Lung (tissue), 17 donors: ENCODE measurements at places on chromosomes 7 and 10. TPM values are rescaled to one million over a fixed set of nuclear protein-coding genes. Genes with fewer than 3 reads are reported as not detected.

DNA sequence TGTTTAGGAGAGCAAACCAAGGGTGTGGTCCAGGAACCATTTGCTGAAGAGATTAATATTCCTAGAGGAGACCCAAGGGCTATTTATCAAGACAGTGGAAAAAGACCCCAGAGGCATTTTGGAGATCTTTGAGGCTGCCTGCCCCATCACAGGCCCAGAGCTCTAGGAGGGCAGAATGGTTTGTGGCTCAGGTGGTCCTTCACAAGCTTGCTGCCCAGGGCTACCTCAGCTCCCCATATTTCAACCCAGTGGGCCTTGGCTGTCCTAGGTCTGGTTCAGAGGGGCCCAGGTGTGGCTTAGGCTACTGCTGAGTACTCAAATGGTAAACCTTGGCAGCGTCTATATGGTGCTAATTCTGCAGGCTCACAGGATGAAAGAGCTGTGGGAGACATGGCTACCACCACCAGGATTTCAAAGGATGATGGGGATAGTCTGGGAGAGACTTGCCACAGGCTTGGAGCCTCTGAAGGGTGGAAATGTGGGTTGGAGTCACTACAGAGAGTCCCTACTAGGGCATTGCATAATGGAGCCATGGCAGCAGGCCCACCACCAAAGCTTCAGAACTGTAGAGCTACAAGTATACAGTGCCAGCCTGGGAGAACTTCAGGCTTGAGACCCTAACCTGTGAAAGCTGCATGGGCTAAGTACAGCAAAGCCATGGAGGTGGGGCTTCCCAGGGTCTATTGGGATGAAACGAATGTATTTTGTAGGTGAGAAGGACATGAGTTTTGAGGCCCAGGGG lies 24.3 kb downstream of the PTEN start:
- no peak for DNase-seq

DNA sequence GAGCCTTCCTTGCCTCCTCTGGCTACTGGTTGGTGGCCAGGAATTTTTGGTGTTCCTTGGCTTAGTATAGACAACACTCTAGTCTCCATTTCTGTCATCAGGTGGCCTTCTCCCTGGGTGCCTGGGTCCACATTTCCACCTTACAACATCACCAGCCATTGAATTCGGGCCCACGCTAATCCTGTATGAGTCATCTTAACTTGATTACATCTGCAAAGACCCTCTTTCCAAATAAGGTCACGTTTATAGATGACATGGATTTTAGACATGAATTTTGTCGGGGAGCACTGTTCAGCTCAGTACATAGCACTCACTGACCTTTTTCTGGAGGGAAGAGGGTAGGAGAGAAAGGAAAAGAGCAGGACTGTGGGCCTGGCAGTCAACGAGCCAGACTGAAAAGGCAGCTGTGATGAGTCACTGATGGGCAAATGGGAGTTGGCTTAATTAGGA lies 39.4 kb downstream of the MMRN2 start:
- no peak for DNase-seq

DNA sequence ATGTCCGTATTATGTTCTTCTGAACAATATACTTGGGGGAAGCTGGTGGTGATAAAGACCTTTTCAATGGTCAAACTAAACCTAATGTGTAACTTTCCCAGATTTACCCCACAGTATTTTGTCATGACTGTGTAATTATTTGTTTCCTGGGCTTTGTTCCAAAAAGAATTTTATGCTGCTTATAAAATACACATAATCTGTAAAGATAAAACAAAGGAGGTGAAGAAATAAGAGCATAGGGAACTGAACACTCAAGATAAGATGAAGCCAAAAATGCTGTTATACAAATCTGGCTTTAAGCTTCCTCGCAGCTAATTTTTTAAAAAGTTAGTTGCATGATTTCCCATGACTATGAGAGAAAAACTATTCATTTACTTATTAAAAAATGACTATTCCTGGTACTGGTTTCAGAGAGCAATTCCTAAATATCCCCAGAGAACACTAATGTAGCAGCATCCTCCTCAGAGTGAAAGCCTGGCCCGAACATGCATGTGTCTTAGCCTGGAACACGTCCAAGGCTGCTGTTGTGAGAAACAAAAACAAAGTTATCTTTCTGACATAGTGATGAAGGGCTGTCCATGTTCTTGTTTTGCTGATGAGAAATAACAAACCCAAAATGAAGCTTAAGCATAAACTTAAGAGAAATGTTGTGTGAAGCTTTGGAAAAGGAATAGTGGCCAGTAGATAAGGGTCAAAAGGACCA lies 33.9 kb downstream of the MALSU1 start:
- DNase-seq = peak; percentile 88

DNA sequence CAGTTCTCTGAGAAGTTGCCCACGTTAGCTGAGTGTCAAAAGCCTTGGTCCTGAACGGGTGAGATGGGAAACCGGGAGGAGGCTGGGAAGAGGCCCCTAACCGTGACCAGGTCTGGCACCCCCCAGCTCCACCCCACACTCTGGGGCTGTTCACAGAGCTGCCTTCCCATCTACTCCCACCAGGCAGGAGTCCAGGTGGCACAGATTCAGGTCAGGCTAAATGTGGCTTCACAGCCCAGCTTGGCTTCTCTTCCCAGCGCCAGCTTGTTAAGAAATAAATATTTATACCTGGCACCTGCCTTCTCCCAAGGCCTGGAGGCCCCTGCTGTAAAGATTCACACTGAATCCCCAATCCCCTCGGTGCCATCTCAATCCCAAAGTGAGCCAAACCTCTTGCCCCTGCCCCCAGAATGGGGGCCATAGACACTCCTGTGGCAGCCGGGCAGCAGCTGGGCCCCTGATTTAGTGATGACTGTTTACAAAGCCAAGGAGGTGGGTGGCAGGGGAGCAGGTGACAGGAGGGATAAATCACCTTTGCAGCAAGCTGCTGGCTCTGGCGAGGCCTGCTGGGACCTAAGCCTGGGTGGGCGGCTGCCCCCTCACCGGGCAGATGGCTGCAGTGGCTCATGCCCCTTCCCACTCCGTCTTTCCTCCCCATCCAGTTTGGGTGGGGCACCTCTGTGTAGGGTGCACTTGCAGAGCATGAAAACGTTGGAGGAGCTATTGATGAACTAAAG lies 72.5 kb downstream of the GOLGA7B start:
- DNase-seq = no peak

GRCh38 chr7:145088111-145088745 lies 252.4 kb upstream of the TPK1 start:
- DNase-seq = no peak

DNA sequence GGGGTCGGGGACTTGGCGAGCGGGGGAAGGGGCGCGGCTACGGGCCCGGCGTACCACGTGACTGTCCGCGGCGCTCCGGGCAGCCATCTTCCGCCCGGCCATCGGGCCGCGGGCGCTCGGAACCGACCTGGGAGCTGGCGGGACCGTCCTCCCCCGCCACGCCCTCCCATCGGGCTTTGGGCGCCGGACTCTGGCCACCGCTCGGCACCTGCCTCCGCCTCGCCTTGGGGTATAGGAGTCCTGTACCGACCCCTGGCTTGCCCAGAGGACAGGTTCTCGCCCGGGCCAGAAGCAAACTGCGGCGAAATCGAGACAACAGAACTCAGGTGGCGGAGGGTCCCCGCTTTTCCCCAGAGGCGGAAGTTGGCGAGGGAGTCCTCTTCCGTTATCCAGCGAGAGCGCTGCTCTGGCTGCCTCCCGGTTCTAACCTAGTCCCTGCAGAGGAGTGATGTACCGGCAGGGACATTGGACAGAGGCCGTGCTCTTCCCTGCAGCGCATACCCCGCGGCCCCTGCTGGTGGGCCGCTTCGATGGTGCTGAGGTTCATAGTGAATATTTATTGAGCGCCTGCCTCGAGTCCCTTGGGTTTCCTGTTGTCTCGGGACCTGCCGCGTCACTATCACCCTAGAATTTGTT lies 1.2 kb upstream of the SGMS1 start:
- peak; percentile 79 for DNase-seq

DNA sequence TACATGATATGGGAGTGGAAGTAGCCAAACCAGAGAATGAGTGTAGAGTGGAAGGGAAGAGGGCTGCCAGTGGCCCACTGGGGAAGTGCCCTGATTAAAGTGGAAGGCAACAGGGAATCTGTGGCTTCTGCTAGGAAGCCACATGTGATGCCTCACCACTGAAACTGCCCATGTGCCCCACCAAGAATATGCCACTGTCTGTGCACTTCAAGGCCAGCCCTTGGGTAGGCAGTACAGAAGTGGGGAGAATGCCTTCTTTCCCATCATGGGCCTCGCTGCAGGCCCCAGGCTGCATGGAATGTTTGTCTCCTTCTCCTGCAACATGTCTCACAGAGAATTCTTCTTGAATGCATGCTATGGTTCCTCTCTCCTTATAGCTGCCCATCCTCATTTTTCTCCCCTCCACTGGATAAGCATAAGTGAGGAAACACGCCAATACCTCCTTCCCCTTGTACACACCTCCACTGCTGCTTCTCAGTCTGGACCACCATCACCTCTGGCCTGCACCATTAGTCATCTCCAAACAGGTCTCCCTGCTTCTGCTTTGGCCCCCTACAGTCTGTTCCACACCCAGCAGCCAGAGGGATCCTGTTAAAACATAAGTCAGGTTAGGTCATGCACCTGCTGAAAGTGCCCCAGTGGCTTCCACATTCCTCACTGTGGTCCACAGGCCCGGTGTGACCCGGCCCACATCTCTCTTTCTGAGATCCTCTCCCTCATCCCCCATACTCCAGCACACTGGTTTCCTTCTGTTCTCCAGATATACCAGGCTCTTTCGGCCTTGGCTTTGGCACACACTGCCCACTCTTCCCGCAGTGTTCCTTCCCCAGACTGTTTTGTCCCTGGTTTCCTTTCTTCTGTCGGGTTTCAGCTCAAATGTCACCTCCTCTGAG lies 37.1 kb downstream of the SNX10 start:
- DNase-seq = no peak

- no peak for DNase-seq
Measured at GRCh38 chr7:139534096-139534495, 10.6 kb downstream of the CLEC2L start.

GRCh38 chr10:35819011-35819410 lies 176.9 kb upstream of the FZD8 start:
- DNase-seq = no peak

- peak; percentile 65 for DNase-seq
Measured at GRCh38 chr10:92124616-92125143, 166.2 kb downstream of the CPEB3 start.

DNA sequence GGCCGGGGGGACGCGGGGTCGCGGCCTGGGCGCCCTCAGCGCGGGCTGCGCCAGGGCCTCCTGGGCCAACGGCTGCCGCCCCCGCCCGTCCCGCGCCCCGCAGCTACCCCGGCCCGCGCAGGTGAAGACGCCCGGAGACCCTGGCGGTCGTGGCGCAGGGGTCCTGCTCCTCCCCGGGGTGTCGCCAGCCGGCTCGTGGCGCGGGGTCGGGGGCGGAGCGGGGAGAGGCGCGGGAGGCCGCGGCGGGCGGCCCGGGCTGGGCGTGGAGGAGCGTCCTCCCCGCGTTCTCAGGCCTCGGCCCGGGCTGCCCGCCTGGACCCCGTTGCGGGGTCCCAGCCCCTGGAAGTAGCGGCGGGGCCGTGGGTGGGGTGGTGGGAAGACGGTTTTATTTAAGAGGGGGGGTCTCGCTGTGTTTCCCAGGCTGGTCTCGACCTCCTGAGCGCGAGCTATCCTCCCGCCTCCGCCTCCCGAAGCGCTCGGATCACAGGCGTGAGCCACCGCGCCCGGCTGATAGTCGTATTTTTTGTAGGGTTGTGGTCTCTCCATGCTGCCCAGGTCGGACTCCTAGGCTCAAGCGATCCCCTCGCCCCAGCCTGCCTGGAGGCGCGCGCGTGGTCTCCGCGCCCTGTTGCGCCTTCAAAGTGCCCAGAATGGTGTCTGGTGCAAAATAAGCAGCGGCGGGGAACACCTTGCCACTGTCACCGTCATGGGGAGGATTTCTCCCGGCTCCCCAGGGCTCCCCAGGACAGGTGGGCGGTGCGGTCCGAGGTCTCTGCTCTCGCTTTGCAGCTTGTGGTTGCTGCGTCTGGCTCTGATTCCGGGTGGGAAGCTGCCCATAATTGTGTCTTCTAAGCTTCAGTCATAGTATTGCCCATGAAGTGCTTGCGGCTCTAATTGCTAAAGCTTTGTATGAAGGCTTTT lies 15.3 kb upstream of the SUN1 start:
- DNase-seq = no peak

GRCh38 chr10:96889415-96890171 lies 57.5 kb downstream of the LCOR start:
- DNase-seq = no peak

DNA sequence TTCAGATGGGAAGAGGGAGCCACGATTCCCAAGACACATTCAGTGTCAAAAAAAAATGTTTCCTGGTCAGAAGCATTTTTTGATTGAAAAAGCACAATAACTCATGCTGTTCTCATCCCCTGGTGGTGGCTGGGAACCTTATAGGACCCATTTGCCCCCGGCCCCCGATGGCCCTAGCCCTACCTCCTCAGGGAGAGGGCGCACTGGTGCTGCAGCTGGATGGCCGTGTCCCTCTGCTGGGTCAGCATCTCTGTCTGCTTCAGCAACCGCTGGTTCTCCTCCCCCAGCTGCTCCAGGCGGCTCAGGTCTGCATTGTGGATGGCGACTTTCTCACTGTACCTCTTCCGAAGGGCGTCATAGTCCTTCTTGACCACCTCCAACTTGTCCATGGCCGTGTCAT lies 83.3 kb downstream of the DLG5 start:
- DNase-seq = no peak

GRCh38 chr10:33808475-33808874 lies 474.0 kb upstream of the NRP1 start:
- no peak for DNase-seq

GRCh38 chr10:48598936-48599829 lies 5.7 kb downstream of the ARHGAP22 start:
- DNase-seq = no peak

DNA sequence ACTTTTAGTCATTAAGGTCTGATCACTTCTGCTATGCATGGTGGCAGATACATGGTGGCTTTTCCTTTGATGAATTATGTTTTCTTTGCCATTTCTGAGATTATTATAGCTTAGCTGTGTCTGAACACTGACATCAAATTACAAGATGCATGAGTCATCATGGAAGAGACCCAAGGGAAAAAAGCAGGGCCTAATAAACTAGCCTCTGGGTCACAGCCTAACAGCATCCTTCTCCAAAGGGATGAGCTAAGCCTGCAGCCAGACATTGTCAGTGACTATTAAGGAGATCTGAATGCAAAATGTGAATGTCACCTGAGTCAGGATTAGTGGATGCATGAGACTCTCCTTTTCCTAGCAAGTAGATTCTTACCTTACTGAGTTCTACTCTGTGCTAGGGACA lies 19.1 kb upstream of the OGDHL start:
- DNase-seq = no peak

DNA sequence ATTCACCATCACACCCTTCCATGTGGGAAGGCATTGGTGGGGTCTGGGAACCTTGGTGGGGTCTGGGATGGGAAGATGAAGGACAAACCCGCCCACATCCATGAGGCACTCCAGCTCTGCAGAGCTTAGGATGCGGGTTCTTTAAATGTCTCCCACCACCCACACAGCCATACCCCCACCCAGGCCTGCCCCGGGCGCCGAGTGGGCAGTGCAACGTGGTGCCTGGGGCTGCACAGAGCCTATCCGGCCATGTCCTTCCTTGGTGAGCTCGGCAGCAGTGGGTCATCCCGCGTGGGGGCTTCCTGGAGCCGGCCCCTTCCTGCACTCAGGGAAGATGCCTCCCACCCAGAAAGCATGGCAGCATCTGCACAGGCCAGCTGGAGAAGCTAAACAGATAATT lies 163.5 kb upstream of the TCERG1L start:
- no peak for DNase-seq

The OR2A12 gene
- polyA plus RNA-seq = not detected

The ZSCAN21 gene
- polyA plus RNA-seq = 5.1 TPM

The CSTF2T gene
- polyA plus RNA-seq = 6.2 TPM

The CDHR1 gene
- polyA plus RNA-seq = 0.49 TPM

The SFRP5 gene
- polyA plus RNA-seq = 0.93 TPM

The POMZP3 gene
- 6.8 TPM for polyA plus RNA-seq

The MMP21 gene
- 0.08 TPM for polyA plus RNA-seq

The ADAM12 gene
- polyA plus RNA-seq = 0.38 TPM
